ENCODE measurements at places on chromosomes 5 and 9.
A peak's percentile ranks its signal among the peaks of the same experiment; 100 is the strongest.

DNA sequence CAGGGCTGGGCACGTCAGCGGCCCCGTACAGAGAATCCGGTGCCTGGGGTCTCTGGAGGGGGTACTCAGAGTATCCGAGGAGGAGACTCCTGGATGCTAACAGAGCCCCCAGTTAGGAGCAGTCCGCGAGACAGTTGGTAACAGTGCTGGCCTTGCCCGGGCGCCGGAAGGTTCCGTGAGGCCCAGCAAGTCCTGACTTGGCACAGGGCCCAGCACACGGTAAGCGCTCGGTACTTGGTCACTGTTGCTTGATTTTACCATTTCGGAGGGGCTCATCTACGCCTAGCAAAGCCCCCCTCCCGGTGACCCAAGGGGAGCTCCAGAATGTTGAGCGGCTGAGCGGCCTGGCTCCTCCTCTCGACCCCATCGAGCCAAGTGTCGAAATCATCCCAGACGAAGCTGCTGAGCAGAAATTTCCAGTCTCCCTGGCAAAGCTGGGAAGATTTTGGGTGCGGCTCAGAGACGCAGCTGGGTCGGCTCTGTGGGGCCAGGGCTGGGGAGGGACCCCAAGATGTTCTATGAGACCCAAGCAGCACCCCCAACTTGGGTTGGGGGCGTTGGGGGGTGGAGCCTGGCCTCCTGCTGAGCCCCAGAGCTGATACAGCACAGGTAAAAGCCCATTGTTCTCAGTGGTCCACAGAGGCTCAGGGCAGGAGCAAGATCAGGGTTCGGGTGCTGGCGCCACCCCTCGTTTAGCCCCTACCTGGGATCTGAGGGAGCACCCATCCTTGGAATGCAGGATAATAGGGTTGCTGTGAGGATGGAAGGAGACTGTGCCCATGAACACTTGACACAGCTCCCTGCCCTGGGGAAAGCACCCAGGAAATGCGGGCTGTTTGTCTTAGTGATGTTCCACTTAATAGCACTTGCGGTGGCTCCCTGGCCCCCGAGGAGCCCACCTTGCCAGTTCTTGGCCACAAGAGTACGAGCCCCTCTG, 137.2 kb downstream of the C9orf50 start:
- DNase-seq: peak; percentile 93

GRCh38 chr5:42940853-42941252, 99.3 kb downstream of the ANXA2R start:
- no peak for DNase-seq

- DNase-seq: no peak
Observed at GRCh38 chr5:60014331-60014730, 120.8 kb upstream of the PDE4D start.

- no peak for DNase-seq
Observed at GRCh38 chr5:113380807-113381326, 53.9 kb downstream of the TSSK1B start.

DNA sequence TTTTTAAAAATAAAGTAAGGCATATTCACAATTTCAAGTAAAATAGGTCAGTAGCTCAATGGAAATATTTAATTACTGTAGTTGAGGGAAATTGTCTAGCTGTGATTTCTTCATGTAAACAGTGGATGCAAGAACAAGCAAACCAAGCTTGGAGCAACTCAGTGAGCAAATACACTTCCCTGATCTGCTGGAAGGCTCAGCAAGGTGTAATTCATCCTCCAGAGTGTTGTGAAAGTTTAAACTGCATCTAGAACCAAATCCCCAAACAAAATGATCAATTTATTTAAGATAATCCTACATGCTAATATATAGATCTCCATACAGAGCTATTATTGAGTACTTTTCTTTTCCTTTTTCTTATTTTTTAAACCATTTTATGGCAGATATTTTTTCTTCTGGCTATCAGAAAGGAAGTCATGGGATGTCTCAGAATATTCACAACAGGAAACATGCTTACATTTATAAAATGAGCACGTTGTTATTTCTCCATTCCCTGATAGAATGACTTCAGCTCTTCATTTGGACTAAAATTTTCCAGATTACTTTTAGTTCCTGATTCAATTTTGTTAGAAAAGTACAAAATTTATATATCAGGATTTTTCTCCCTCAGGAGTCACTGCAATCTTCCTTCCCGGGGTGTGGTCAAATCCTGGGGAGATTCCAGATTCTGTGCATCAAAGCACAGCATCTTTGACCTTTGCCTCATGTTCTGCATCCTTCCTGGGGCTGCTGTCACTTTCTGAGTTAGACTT, 219.2 kb upstream of the ELL2 start:
- no peak for DNase-seq

- DNase-seq: no peak
Observed at GRCh38 chr5:66248874-66249273, 104.8 kb downstream of the SREK1 start.

All from astrocyte of the hippocampus (primary cell).